ENCODE measurements at places on chromosomes 12 and 14. TPM values are rescaled to one million over a fixed set of nuclear protein-coding genes. Genes with fewer than 3 reads are reported as not detected.

The DAO gene
- total RNA-seq, result not detected

The NKX2-8 gene
- total RNA-seq, result not detected

The PLEK2 gene
- 3.0 TPM for total RNA-seq

The TAS2R43 gene
- total RNA-seq, result 0.33 TPM

The IQSEC3 gene
- under 0.01 TPM for total RNA-seq

The YARS2 gene
- total RNA-seq, result 36.6 TPM

The FRMD6 gene
- 312 TPM for total RNA-seq

The WNT5B gene
- total RNA-seq, result 206 TPM

The SLCO1C1 gene
- total RNA-seq, result not detected

The RAB5B gene
- 66.2 TPM for total RNA-seq

The KIF5A gene
- 0.66 TPM for total RNA-seq

The ADAM20 gene
- total RNA-seq, result 1.9 TPM

The JPH4 gene
- not detected for total RNA-seq

Data from smooth muscle cell of trachea (primary cell).